ENCODE measurements at places on chromosomes 12 and 14.

- DNase-seq = no peak
These were observed 2.9 kb downstream of the MYL2 start for GRCh38 chr12:110917467-110917866.

DNA sequence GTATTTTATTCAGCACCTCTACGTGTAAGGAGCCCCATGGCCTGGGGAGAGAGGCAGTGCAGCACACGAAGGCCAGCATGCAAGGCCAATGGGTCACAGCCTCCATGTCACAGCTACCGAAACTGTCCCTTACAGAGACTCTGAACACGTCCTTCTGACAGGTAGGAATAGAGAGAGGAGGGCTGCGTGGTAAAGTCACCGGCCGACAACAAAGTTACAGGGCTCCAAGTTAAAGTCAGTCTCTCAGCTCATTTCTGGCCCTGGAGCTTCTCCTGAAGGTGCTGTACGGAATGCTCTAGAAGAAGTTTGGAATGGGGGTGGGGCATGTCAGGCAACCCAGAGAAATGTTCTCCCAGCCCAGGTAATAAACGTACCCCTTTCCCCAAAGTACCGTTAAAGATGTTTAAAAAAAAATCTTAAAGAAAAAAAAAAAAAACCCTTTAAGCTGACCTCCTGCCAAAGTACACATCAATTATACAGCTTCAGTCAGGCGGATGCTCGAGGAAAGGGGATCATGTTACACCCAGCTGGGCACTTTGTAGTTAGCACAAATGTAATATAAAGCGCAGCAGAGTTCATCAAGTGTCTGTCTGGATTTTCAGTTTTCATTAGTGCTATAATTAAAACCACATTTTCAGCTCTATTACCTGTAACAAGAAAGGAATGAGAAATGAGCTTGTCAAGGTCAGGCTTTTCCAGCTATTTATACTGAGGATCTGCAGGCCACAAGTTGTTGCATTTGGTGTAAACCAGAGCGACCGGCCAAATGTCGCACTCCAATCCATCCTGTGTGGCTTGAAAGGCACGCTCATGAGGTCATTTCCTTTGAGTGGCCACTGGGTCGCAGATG lies 53.3 kb upstream of the CDKN3 start:
- no peak for DNase-seq

- no peak for DNase-seq
These were observed 6.6 kb downstream of the OR9K2 start for GRCh38 chr12:55132816-55133215.

GRCh38 chr12:110234331-110234751 lies 46.7 kb upstream of the ATP2A2 start:
- no peak for DNase-seq

GRCh38 chr14:70708717-70709570 lies 67.2 kb downstream of the TTC9 start:
- no peak for DNase-seq

Measured in aorta (tissue), 5 donors.